ENCODE measurements at places on chromosomes 11 and 22.

DNA sequence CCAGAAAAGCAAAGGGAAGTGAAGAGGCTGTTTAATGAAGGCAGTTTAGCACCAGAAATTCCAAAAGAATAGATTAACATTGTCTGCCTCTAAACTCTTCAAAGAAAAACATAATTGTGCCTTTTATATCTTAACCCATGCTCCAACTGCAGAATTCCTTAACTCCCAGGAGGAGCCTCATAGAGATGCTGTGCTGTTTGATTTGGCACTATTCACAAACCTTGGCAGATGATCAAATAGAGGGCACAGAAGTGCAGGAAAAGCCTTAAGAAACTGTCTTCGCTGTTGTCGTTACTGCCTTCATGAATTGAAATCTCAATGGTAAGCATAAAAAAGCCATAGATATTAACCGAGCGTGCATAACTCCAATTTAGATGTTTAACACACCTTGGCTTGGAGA lies 124.1 kb upstream of the MPPED2 start:
- DNase-seq: no peak

DNA sequence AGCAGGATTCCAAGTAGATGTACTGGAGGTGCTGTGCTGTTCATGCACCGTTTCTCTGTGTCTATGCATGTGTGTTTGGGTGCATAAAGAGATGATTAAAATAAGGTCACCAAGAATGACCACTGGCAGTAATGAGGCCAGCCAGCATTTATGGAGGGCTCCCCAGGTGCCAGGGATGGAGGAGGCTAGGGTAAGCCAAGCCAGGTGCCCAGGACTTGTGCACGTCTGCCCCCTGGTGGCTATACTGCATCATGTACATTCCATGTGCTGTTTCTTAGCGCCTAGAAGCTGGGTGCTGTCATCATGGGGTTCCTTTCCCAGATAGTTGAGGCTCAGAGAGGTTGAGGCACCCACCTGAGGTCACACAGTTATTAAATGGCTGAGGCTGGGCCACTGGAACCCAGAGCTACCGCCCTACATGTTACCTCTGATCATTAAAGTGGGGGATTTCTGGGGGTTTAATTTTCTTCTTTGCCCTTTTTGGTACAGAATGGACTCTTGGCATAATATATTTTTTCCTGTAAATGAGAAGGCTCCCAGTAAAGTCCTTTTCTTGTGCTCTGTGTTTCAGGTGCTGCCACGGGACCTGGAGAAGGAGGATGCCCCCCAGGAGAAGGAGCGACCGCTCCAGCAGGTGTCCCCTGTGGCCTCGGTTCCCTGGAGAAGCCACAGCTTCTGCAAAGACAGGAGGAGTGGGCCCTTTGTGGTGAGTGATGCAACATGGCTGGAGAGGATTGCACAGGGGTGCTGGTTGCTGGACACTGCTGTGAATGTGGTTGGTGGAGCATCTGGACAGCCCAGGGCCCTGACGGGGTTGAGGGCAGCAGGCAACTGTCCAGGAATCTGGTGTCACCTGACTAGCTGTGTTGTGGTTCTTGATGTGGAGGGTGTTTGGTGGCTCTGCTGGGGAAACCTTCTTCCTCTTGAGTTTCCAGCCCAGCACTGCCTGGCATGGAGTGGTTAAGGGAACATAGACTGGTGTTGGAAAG lies 96.4 kb downstream of the KIAA1671 start:
- peak; percentile 52 for DNase-seq

DNA sequence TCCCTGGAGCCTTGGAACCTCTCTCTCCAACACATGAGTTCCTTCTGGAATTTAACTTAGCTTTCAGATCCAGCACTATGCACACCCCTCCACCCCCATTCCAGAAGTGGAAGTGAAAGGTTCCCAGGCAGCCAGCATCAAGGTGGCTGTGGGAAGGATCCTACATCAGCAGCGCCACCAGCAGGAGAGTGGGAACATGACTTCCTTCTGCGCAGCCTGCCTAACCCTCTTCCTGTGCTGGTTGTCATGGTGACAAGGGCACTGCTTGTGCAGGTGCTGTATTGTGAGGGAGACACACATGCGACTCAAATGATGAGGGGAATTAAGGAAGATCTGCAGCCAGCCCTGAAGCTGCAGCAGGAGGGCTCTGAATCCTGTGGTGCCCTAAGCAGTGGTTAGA lies 904.5 kb upstream of the API5 start:
- no peak for DNase-seq

- DNase-seq: no peak
These were observed 143.6 kb upstream of the TRPC6 start for GRCh38 chr11:101727451-101727850.

DNA sequence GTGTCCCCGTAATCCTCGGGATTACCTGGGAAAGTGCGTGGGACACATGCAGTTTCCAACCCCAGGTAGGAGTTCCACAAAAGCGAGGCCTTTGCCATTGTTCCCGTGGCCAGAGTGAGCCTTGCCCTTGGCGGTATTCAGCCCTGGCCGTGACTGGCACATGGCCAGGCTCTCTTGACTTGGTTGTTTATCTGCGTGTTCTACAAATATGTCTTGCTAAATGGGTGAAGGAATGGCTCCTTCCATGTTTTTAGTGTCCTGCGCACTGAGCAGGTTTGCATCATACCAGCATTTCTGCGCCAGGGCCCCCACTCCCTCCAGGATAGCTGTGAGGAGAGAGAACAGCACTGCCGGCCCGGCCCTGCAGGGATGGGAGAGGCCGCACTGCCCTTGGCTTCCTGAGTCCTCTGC lies 20.0 kb downstream of the POLR3H start:
- no peak for DNase-seq

GRCh38 chr11:110345743-110346142 lies 49.3 kb upstream of the RDX start:
- no peak for DNase-seq

GRCh38 chr11:9574622-9575259 lies 1.3 kb downstream of the WEE1 start:
- DNase-seq: no peak

- DNase-seq: no peak
These were observed 5.1 kb upstream of the MYRF start for GRCh38 chr11:61747192-61747966.

GRCh38 chr22:46355369-46355995 lies 20.0 kb downstream of the TRMU start:
- DNase-seq: no peak

GRCh38 chr11:16727806-16728205 lies 10.6 kb upstream of the C11orf58 start:
- DNase-seq: no peak
